Activated CD4-positive, alpha-beta T cell treated with anti-CD3 and anti-CD28 coated beads, Interleukin-2, amount 10 ng/mL, durations not matched to agents 24 days and 14 days (primary cell): ENCODE measurements at places on chromosomes 12 and 14.
A peak's percentile ranks its signal among the peaks of the same experiment; 100 is the strongest.

DNA sequence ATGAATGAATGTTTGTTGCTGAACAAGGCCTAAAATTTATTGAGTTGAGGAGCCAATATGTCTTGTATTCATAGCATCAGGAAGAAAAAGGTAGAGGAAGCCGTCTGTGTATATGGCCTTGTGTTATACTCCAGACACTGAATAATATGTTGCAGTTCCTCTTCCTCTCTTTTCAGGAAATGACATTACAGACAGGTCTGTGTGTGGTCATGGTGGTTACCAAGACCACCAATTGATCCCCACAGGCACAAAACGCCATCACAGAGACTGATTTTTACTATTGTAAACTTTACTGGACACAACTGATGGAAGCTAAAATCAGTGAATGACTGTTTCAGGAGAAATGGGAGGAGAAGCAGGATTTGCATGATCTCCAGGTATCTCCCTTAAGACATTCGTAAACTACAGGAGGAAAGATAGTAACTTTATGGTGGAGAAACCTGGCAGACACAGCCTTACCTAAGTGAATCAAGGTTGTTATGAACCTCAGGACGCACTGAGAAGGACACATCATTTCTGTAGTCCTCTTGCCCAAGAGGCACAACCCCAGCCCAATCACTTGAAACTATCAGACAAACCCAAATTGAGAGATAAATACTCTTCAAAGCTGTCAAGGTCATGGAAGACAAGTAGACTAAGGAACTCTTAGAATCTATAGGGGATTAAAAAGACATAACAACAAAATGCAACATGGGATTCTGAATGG lies 334.1 kb upstream of the RGS6 start:
- no peak for DNase-seq

DNA sequence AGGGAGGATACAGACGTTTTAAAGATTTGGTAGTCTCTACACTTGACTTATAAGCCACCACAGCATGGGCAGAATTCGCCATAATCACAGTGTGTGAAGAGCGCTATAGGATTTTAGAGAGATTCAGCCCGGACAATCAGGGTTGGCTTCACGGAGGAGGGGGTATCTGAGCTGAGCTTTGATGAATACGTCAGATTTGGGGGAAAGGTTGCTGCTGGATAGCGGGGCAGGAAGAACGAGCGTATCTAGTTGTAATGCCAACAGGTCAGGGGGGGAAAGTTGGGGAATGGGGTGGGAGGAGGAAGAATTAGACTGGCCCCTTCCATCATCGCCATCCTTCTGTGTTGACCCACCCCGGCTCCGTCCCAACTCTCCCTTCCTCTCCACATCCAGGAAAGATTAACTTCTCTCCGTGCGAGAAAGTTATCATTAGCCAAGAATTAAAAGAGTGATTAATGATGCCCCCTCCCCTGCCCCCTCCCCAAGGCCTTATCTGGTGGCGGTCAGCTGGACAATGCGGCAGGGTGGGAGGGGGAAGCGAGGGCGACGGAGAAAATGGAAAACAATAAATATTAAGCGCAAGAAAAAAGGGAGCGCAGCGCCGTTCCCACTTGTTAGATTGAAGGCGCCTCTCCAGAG lies 13.5 kb upstream of the GPATCH2L start:
- no peak for DNase-seq

DNA sequence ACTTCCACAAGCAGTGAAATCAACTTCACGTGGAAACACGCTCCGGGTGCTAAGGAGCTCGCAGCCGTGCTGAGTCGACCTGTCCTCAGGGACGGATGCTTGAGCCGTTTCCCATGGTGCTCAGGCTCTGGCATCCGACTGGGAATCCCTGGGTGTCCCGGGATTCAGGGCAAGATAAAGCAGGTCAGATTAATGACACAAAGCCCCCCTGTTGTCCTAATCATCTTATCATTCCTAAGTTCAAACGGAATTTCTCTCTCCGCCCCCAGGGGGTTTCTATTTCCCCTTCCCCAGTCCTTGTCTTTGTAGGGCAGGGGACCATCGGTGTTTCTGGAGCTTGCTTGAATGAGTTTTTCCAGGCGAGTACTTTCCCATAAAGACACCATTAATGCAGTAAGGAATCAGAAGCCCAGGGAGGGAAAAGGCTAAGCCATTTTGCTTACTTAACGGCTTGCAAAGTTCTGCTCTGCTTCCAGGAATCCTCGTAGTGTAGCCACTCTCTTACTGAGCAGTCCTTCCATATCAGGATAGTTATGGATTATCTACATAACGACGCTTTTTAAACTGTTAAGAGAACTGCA lies 116.5 kb downstream of the TMEM132C start:
- no peak for DNase-seq

- DNase-seq: no peak
Measured at GRCh38 chr12:29403991-29404390, 23.0 kb upstream of the ERGIC2 start.

- DNase-seq: no peak
Measured at GRCh38 chr14:61154641-61155040, 126.5 kb downstream of the TMEM30B start.

GRCh38 chr14:95037273-95037672 lies 120.1 kb downstream of the DICER1 start:
- DNase-seq: no peak

- no peak for DNase-seq
Measured at GRCh38 chr12:96980991-96981414, 73.9 kb downstream of the NEDD1 start.

GRCh38 chr14:50085570-50086320 lies 30.6 kb downstream of the VCPKMT start:
- DNase-seq: peak; percentile 74

GRCh38 chr12:78331753-78332152 lies 501.1 kb downstream of the NAV3 start:
- no peak for DNase-seq

- DNase-seq: no peak
Measured at GRCh38 chr12:104309446-104309993, 6.0 kb downstream of the EID3 start.

GRCh38 chr14:100221533-100222223 lies 17.3 kb upstream of the YY1 start:
- peak; percentile 93 for DNase-seq

- no peak for DNase-seq
Measured at GRCh38 chr14:23174296-23175184, 8.9 kb downstream of the SLC7A8 start.

GRCh38 chr14:74954232-74954946 lies 1.0 kb downstream of the PGF start:
- DNase-seq: no peak
